ENCODE measurements at places on chromosomes 1 and 21.

GRCh38 chr21:37601915-37602314, 235.3 kb downstream of the DYRK1A start:
- H3K27ac ChIP-seq: no peak overlapping the region
- H3K27me3 ChIP-seq: peaks cover 18% of the 10 kb centered on the region
- H3K36me3 ChIP-seq: no peaks in the 10 kb centered on the region
- no peak overlapping the region for H3K4me3 ChIP-seq
- H3K4me1 ChIP-seq: no peaks in the 10 kb centered on the region
- no peak for DNase-seq

- H3K4me3 ChIP-seq: no peak overlapping the region
- H3K27ac ChIP-seq: no peak overlapping the region
- H3K27me3 ChIP-seq: no peaks in the 10 kb centered on the region
- no peaks in the 10 kb centered on the region for H3K36me3 ChIP-seq
- DNase-seq: no peak
Measured at GRCh38 chr1:217747156-217747769, 116.1 kb downstream of the SPATA17 start.

DNA sequence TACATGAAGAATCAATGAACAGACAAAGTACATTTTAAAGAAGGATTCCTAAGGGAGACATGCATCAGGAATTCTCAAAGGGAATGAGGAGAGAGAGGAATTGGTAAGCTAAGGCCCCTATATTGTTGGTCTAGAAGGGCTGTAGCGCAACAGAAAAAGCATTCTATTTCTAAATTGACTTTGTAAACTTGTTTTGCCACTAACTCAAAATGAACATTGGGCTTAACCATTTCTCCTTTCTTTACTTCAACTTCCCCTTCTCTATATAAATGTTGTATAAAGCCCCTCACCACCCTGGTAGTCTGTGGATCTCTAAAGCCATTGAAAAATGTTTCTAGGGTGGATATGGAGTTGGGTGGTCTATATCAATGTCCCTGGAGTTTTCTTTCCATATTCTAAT, 20.4 kb upstream of the OR6N2 start:
- H3K4me1 ChIP-seq: no peaks in the 10 kb centered on the region
- no peak overlapping the region for H3K4me3 ChIP-seq
- DNase-seq: no peak
- no peak overlapping the region for H3K27ac ChIP-seq
- peaks cover 18% of the 10 kb centered on the region for H3K27me3 ChIP-seq

- peaks cover under 1% of the 10 kb centered on the region for H3K27me3 ChIP-seq
- peaks cover 17% of the 10 kb centered on the region for H3K4me1 ChIP-seq
- H3K4me3 ChIP-seq: no peak overlapping the region
- DNase-seq: no peak
- H3K36me3 ChIP-seq: no peaks in the 10 kb centered on the region
- H3K27ac ChIP-seq: no peak overlapping the region
Measured at GRCh38 chr21:15557925-15558324, 171.9 kb upstream of the USP25 start.

DNA sequence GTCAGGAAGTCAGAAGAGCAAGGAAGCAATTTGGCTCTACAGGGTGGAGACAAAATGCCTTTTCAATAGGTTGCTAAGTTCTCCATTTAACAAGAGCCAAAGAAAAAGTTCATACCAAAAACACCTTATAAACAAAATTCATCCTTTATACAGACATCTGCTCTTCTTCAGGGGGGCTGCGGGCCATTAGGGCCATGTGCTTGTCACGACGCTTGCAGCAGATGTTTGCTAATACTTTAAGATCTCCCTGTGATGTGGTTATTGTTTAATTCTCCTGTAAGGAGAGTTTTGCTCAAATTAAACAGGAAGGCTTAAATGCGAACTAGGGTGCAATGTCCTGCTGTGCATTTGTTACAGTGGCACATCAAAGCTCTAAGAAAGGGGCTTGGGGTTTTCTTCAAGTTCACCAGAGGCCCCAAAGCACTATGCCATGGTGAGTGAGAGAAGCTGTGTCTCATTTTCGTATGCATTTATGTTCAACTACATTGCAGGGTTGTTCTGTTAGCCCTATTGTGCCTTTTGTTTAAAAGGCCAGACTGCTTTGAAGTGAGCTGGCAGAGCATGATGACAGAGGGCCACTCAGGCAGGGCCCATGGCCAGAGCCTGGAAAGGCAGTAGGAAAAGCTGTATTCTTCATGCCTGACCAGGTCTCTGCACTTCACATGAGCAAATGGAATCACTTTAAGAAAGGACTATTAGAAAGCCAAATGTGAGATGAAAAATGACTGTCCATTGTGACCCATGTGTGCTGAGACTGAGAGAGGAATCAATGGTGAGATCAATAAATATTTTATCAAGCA, 24.8 kb upstream of the NTPCR start:
- H3K27ac ChIP-seq: no peak overlapping the region
- H3K4me1 ChIP-seq: peaks cover 30% of the 10 kb centered on the region
- H3K36me3 ChIP-seq: no peaks in the 10 kb centered on the region
- no peak for DNase-seq
- H3K27me3 ChIP-seq: peaks cover 3% of the 10 kb centered on the region

- H3K27ac ChIP-seq: no peak overlapping the region
- H3K27me3 ChIP-seq: no peaks in the 10 kb centered on the region
- H3K4me1 ChIP-seq: peaks cover 33% of the 10 kb centered on the region
Measured at GRCh38 chr1:211825980-211826379, 4.6 kb downstream of the LPGAT1 start.

- H3K27me3 ChIP-seq: no peaks in the 10 kb centered on the region
- no peaks in the 10 kb centered on the region for H3K36me3 ChIP-seq
- no peak for DNase-seq
- H3K4me1 ChIP-seq: no peaks in the 10 kb centered on the region
- H3K4me3 ChIP-seq: no peak overlapping the region
Measured at GRCh38 chr1:239067058-239067457, 319.3 kb upstream of the CHRM3 start.

- H3K27ac ChIP-seq: no peak overlapping the region
- DNase-seq: no peak
- H3K27me3 ChIP-seq: no peaks in the 10 kb centered on the region
- no peaks in the 10 kb centered on the region for H3K36me3 ChIP-seq
- H3K4me1 ChIP-seq: peaks cover 4% of the 10 kb centered on the region
Measured at GRCh38 chr1:48493970-48494769, 22.2 kb upstream of the SPATA6 start.

- H3K4me3 ChIP-seq: no peak within 1 kb of the TSS
- peaks cover 2% of the 10 kb centered on the region for H3K36me3 ChIP-seq
- peaks cover 2% of the 10 kb centered on the region for H3K4me1 ChIP-seq
- no peak within 1 kb of the TSS for H3K27ac ChIP-seq
- no peak for DNase-seq
- no peaks in the 10 kb centered on the region for H3K27me3 ChIP-seq
Measured at GRCh38 chr1:15736038-15736891, at the start of gene SLC25A34. TSS of gene SLC25A34 (plus strand) at chr1:15736258. CDS start at chr1:15736486, 228 bp downstream.

All from activated CD8-positive, alpha-beta T cell treated with anti-CD3 and anti-CD28 coated beads for 36 hours (primary cell).